ENCODE measurements at places on chromosomes 4 and X.

DNA sequence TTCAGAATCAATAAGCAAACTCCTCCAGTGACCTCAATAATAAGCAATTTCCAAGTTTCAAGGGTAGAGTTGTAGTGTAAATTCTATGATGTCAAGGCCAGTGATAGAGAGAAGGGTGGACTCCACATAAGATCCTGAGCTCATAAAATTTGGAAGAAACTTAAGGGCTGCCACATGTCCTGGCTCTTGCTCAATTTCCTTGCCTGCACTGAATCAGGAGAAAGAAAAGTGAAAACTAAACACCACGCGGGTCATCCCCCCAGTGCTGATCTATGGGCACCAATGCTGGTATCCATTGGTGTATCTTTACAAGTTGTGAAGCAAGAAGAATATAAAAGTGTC lies 392.0 kb upstream of the INTU start:
- no peak for DNase-seq

DNA sequence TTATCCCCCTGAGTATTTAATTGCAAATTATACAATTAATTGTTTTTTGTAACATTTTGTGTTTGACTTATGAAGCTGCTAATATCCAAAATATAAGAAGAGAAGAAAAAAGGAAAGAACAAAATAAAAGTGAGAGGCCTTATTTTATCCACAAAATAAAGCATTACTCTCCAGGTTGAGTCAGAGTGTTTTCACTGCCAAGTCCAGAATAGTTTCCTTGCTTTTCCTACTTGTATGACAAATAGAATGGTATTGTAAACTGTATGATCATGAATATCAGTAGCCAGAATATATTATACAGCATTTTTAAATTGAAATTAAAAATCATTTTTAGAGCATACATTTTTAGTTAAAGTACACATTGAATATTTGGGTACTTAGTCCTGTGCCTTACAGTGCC lies 237.8 kb downstream of the NDST4 start:
- no peak for DNase-seq

- no peak for DNase-seq
Observed at GRCh38 chrX:120429776-120430540, 39.1 kb downstream of the LAMP2 start.

- DNase-seq, result no peak
Observed at GRCh38 chr4:94650134-94650495, 107.6 kb upstream of the BMPR1B start.

- DNase-seq, result no peak
Observed at GRCh38 chr4:94369046-94369445, 26.4 kb upstream of the HPGDS start.

DNA sequence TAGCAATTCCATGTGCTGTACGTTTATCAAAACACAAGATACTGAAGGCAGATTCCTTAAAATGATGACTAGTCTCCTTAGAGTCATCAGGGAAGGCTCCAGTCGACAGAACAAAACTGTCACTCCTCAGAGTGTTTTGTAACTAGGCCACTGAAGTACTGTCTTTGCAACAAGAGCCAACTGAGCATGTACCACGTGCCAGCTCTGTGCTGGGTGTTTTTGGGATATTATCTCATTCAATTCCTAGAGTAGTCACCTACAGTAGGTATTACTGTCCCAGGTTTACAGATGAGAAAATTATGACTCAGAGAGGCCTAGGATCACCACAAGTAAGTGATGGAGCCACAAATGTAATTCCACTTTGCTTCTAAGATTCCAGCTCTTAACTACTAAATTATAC lies 18.3 kb upstream of the NUP54 start:
- DNase-seq, result no peak

- DNase-seq, result no peak
Observed at GRCh38 chr4:10345381-10345784, 111.8 kb downstream of the ZNF518B start.

DNA sequence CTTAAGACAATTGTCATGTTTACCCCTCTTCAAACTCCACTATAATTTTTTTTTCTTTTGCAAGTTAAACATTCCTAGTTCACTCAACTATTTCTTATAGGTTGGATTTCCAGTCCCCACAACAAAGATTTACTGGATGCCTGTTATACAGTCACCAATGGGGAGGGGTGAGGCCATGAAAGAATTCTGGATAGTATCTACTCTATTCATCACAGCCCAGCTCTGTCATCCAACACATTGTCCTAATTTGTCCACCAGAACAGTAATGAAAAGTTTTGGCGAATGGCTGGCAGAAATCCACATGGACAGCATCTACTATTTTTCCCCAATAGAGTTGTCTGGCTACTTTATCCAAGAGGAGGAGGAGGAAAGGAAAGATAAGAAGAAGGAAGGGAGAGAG lies 192.7 kb upstream of the S100G start:
- DNase-seq, result no peak

GRCh38 chr4:592825-593520 lies 16.9 kb upstream of the TMEM271 start:
- DNase-seq, result no peak

- no peak for DNase-seq
Observed at GRCh38 chr4:6116696-6117285, 83.6 kb downstream of the JAKMIP1 start.

DNA sequence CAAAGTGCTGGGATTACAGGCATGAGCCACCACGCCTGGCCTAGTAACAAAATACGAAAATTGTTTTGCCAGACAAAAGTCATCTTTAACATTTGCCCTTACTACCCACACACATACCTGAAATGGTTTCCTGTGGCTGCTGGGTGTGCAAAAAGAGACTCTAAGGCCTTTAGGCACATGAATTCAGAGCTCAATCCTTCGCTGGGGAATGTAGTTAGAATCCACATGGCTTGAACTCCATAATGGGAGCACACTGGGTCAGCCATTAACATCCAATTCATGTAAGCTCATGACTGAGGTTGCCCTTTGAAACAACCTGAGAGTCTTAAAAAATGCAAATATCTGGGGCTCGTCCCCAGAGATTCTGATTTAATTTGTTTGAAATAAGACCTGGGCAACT lies 87.8 kb downstream of the HPGD start:
- DNase-seq, result no peak

- DNase-seq, result no peak
Observed at GRCh38 chr4:163548481-163549243, 54.2 kb downstream of the TMA16 start.

- DNase-seq, result no peak
Observed at GRCh38 chr4:186134257-186134656, 29.8 kb downstream of the FAM149A start.

DNA sequence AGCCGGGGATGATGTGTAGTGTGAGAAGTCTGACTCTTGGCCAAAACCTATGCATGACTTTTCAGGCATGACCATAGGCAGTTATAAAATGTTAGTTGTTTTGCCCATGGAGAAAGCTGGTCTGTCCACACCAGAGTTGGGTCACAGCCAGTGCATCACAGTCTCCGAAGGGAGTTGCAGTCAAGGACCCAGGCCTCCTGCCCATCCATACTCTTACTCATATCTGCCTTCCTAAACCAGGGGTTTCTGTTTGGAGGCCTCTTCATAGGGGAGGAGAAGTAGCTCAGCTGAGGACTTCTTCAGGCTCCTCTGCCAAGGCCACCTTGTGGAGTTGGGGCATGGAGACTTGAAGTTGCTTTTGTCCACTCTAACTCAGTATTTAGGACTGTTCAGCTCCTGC lies 1008.3 kb downstream of the PCDH18 start:
- DNase-seq, result no peak

DNA sequence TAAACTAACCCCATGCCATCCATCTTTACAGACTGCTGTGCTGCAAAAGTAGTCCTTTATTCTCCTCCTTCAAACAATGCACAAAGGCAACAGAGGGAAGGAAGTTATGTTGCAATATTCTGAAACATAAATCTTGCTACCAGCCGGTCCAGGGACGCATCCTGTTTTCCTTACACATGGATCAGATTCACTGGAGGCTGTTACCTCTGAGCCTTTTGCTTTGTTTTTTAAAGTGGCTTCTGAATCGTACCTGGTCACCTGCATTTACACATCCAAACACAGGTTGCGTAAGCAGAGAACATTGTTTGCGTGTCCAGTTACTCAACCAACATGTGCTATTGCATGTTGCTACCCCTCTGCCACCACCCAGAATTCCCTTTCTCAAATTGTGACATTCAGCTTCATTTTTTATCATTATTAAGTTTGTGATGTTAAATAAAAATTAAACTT lies 8.8 kb downstream of the PPARGC1A start:
- no peak for DNase-seq

DNA sequence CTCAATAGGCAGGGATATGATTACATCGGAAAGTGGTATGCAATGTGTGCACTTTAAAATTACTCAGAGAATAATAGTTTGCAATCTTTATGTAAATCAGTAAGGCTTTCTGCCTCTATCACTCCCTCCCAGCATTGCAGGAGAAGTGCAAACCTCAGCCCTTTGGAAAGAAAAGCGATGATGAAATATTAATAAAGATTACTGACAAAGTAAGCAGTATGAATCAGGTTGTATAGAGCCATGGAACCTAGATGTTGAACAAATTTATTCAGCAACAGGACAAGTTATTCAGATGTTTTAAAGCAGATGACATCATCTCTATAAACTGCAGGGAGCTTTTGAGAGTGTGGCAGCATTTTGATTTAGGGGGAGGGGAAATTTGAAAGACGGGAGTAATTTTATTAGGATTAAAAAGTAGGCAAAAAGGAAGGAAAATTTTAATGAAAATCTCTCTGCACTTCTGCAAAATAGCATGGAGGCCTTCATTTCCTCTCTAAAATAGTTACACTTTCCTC lies 631.7 kb upstream of the GRIA3 start:
- DNase-seq, result no peak

DNA sequence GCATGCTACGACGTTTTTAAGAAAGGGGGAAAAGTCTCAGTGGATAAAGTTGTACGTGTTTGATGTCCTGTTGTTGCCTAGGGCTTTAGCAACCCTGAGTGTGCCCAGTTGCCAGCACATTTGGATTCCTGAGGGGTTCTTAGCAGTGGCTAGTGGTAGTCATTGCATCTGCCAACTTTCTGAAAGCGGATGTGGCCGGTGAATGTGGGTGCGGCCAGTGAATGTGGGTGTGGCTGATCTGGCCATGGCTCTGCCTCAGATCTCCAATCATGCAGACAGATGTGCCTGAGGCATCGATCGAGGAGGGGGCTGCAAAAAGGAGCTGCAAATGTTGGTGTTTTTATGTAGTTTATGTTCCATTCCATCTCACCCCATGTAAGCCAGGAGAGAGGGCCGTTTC lies 41.5 kb upstream of the FAT1 start:
- no peak for DNase-seq

- DNase-seq, result no peak
Observed at GRCh38 chrX:118720058-118720707, 7.2 kb upstream of the IL13RA1 start.

- DNase-seq, result peak; percentile 17
Observed at GRCh38 chrX:71514367-71515037, 18.4 kb upstream of the OGT start.

DNA sequence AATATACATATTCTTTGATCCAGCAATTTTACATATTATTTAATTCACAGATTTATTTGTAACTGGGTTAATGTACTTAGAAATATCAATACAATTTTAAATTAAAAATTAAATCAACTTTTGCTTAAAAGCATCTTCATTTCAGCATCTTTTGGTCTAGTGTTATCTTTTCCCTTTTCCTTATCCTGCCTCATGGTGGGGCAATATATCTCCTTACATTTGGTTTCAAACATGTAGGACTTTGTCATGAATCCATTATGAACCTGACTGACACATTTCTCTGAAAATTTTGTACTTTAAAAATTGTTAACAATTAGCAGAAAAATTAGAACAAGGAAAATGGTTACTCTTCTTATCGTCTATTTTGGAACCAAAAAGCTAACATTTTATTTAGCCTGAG lies 42.8 kb upstream of the ANK2 start:
- no peak for DNase-seq

- DNase-seq, result no peak
Observed at GRCh38 chr4:81319657-81320056, 104.6 kb upstream of the PRKG2 start.

GRCh38 chrX:13764765-13765164 lies 30.2 kb downstream of the OFD1 start:
- DNase-seq, result no peak

- DNase-seq, result no peak
Observed at GRCh38 chr4:56475917-56476316, 8.5 kb downstream of the SRP72 start.

DNA sequence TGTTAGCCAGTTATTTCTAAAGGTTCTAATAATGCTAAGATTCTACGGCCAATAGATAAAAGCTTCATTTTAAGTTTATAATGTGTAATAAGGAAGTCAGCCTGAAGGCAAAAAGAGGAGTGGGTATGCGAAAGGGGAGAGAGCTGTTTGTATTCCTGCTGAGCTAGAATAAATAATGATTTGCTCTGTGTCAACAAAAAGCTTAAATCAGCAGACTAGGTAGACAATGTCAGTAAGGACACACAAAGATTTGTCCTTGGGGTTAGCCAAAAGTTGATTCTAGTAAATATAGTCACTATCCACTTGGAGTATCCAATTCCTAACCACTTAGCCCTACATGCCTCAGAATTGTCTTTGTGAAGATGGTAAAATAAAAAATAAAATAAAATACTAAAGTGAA lies 90.3 kb upstream of the GRIA3 start:
- DNase-seq, result no peak

DNA sequence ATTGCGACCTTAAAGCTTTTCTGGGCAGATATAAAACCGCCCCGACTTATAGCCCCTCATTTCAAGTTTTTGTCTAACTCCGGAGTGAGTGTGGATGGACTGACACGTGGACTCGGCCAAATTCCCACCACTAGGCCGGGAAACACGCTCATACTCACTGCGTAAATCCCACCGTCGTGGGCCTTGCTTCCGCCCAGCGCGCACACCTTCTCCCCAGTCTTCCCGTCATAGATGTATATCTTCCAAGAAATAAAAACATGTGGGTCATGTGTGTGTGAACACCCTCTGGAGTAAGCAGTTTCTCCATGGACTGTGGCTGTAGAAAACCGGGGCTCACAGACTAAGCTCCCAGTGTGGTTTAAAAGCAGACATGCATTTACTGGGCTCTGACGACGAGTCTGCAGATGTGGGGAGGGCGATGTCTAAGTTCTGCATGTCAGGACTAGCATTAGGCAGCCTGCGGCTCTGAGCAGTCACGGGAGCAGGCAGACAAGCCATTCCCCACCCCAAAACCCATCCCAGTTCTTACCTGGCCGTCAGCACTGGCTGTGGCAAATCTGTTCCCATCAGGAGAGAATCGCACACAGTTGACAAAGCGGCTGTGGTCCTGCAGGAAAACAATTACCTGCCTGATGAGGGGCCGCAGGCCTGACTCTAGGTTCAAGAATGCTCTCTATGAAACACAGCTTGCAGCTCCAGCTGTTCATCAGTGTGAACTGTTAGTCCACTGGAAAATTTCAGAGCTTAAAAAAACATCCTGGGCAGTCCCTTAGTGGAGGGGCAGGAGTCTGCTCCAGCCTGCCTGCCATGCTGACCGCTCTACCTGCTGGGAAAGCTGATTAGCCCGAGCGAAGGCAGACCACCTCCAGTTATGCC lies 28.2 kb downstream of the WDR1 start:
- DNase-seq, result no peak

DNA sequence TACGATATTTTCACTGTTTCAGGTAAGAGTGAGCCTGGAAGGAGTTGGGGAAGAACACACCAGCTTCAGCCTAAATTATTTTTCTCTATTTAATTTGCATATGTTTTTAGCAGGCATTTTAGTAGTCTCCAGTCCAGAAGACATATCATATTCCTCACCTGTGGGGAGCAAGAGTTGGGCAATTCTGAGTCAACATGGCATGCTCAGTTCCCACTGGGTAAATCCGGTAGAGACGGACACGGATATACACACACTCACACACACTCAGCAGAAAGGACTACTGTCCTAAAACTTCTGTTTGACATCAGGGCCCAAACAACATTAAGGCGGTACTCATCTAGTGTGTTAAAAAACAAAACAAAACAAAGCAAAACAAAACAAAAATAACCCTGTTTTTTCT lies 4.9 kb upstream of the BEX4 start:
- DNase-seq, result no peak
